ENCODE measurements at places on chromosomes 3 and 15.

DNA sequence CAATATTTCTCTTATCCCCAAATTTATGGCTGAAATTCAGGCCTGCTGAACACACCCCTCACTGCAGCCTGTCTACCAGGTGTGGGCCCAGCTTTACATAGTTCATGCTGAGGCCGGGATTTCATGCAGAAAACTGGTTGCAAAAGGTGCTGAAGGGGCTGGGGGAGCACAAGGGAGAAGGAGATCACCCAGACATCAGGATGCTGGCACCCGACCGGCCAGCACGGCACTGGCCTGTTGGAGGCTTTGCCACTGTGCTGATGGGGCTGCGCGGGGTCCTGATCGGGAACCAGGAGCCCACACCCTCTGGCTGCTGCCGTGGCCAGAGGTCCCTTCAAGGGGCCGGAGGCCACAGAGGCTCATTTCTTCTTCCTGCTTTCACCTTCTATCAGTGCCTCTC, 177.9 kb upstream of the C2CD4B start:
- no peak for DNase-seq

GRCh38 chr3:8767667-8768363, 1.6 kb downstream of the OXTR start:
- DNase-seq, result no peak

GRCh38 chr3:169256796-169257522, 406.6 kb downstream of the MECOM start:
- no peak for DNase-seq

GRCh38 chr3:95797081-95797480, 1017.3 kb upstream of the EPHA6 start:
- DNase-seq, result no peak

GRCh38 chr15:67110958-67111864, 45.8 kb downstream of the SMAD3 start:
- no peak for DNase-seq

- no peak for DNase-seq
These were observed 752.9 kb upstream of the ARPP21 start for GRCh38 chr3:34886443-34886842.

DNA sequence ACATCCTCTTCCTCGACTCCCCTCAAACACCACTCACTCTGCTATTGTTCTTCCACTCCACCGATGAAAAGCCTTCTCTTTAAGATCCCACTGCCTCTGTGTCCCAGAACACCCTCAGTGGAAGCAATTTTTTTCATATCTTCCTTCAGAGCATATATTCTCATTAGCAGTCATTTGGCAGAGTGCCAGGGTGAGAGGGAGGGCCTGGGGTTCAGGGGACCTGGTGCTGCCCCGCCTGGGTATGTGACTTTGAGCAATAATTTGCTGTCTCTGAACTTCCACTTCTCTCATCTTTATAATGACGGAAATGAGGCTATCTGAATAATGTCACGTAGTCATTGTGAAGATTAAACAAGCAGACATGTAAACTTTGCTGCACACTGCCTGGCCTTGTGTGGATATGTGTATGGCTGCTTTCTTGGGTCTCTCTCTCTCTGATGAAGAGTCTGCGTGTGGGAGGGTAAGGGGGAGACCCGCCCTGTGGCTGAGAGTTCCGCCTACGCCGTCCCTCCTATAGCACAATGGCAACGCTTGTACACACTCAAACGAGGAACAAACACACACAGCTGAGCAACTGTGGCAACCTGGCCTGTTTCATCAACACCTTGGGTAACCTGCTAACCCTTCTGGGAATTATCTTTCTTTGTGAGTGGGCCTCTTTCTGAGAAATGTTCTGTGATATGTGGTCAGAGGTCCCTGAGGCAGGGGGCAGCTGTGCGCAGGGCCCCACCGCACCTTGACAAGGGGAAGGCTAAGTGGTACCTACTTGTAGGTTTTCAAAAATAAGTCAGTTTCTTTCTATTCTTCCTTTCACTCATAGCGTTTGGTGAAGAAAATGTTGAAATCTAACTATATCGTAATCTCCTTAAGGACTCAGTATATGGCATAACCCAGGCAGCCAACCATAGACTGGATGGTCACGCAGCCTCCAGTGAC, 369.8 kb downstream of the SV2B start:
- no peak for DNase-seq

- no peak for DNase-seq
These were observed 516.8 kb upstream of the ATP11B start for GRCh38 chr3:182276512-182276911.

DNA sequence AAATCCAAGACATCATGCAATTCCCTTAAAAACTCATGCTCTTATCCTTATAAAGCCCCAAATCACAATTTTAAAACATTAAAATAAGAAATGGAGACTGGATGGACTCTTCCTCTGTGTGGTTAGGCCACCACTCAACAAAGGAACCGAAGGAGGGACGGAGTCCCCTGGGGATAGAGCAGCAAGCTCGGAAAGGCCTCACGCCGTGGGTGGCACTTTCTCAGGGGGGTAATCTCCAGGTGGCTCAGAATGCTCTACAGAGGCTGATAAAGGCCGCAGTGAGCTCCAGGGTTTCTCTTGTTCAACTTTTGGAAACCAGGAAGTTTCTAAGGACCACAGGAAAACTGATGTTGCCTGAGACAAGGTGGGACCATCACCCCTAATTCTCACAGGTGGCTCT, 23.2 kb downstream of the CCR9 start:
- no peak for DNase-seq

DNA sequence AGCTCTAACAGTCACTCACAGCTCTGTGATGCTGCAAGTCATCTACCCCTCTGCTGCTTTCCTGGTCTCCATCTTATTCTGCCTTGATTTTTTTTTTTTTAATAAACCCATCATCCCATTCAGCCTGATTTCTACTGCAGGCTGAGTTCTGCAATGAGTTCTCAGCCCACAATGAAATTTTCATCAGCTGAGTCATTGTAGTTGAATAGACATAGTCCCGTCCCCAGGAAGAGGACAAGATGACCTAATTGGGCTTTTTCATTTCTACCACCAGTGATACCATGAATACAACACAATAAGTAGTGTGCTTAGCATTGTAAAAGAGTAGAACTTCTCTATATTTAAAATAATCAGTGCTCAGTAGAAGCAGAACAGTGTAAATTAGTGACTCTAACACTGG, 59.3 kb downstream of the C3orf85 start:
- DNase-seq, result peak; percentile 20

DNA sequence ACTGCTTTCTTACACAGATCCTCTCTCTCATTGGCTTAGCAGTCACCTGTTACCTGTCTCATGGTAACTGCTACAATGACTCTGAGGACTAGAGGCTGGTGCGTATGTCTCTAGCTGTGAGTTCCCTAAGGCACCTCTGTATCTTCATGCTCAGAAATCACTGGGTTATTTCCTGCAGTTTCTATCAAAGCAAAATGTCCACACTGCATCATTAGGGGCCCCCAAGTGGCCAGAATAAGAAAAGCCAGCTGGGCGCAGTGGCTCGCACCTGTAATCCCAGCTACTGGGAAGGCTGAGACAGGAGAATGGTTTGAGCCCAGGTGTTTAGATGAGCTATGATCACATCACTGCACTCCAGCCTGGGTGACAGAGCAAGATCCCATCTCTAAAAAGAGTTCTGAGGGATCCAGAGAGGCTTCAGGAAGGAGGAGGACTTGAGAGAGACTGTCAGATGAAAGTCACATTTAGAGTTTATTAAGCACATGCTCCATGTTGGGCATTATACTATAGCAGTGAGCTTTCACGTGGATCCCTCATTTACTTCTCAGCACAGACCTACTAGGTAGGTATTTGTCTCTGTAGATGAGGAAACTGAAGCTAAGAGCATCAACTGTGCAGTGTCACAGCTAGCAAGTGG, 2.3 kb upstream of the VPS18 start:
- DNase-seq, result no peak

- no peak for DNase-seq
These were observed 1034.4 kb downstream of the IGSF11 start for GRCh38 chr3:118000219-118000618.

- DNase-seq, result no peak
These were observed 143.6 kb upstream of the GRM7 start for GRCh38 chr3:6717026-6717943.

DNA sequence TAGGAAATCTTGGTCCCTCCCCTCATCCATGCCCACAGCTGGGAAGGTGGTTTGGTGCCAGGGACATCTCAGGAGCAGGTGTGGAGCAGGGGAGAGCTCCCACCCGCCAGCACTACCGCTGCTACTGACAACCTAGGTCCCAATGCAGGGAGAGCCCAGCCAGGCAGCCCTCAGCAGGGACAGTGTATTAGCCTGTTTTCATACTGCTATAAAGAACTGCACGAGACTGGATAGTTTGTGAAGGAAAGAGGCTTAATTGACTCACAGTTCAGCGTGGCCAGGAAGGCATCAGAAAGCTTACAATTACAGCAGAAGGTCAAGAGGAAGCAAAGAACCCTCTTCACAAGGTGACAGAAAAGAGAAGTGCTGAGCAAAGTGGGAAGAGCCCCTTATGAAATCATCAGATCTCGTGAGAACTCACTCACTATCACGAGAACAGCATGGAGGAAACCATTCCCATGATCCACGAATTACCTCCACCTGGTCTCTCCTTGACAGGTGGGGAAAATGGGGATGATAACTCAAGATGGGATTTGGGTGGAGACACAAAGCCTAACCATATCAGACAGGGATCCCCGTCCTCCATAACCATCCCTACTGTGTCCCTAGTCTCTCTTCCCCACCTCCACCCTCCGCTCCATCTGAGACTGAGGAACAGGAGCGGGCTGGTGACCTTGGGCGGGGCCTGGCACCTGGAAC, 218.6 kb downstream of the TBC1D2B start:
- no peak for DNase-seq

GRCh38 chr3:115099986-115100571, 47.0 kb downstream of the ZBTB20 start:
- peak; percentile 52 for DNase-seq

DNA sequence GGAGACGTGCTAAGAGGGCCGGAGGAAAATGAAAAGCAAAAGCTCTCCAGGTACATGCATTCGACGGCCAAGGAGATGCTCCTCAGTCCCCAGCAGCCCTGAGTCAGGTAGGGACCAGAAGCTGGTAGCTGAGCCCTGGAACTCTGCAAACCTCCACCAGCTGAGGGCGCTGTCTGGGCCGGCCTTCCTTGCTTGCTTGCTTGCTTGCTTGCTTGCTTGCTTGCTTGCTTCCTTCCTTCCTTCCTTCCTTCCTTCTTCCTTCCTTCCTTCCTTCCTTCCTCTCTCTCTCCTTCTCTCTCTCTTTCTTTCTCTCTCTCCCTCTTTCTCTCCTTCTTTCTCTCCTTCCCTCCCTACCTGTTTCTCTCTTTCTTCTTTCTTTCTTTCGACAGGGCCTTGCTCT, 94.6 kb upstream of the RASGRF1 start:
- DNase-seq, result peak; percentile 39

GRCh38 chr3:150286390-150287147, 121.5 kb upstream of the TSC22D2 start:
- DNase-seq, result peak; percentile 75

- DNase-seq, result no peak
These were observed 220.3 kb downstream of the PDZRN3 start for GRCh38 chr3:73404435-73404834.

DNA sequence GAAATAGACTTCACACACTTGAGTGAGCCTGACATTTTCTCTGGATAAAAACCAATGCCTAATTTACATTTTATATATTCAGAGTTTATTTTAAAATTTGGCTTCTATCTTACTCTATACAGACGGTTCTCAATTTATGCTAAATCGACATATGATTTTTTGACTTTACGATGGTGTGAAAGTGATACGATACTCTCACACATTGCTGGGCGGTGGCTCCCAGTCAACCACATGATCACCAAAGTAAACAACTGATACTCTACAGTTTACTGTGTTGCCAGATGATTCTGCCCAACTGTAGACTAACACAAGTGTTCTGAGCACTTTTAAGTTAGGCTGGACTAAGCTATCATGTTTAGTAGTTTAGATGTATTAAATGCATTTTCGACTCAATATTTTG, 25.1 kb upstream of the GADL1 start:
- DNase-seq, result no peak

- peak; percentile 72 for DNase-seq
These were observed 58.4 kb downstream of the MAP6D1 start for GRCh38 chr3:183766745-183767606.

GRCh38 chr15:73910522-73911303, 15.5 kb upstream of the LOXL1 start:
- DNase-seq, result no peak

DNA sequence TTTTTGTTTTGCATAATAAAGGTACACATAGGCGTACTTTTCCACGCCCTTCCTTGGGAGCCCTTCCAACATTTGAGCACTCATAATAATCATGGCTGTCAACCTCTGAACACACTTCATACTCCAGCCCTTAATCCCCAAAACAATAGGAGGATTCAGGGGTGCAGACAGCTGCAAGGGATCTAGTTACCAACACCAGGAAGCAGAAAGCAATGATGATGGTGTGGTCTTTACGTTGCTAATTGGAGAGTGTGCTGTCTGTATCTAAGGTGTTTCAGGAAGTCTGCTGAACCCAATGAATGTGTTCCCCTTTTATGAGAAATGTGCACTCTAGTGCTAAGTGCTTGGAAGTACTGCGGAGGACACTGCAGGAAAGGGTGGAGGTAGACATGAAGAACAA, 60.3 kb upstream of the PDZRN3 start:
- no peak for DNase-seq

- no peak for DNase-seq
These were observed 105.0 kb upstream of the P2RY1 start for GRCh38 chr3:152729906-152730305.

- peak; percentile 42 for DNase-seq
These were observed 50.6 kb downstream of the IQSEC1 start for GRCh38 chr3:13022348-13023234.

- DNase-seq, result no peak
These were observed 320.4 kb upstream of the PROK2 start for GRCh38 chr3:72105306-72105705.

DNA sequence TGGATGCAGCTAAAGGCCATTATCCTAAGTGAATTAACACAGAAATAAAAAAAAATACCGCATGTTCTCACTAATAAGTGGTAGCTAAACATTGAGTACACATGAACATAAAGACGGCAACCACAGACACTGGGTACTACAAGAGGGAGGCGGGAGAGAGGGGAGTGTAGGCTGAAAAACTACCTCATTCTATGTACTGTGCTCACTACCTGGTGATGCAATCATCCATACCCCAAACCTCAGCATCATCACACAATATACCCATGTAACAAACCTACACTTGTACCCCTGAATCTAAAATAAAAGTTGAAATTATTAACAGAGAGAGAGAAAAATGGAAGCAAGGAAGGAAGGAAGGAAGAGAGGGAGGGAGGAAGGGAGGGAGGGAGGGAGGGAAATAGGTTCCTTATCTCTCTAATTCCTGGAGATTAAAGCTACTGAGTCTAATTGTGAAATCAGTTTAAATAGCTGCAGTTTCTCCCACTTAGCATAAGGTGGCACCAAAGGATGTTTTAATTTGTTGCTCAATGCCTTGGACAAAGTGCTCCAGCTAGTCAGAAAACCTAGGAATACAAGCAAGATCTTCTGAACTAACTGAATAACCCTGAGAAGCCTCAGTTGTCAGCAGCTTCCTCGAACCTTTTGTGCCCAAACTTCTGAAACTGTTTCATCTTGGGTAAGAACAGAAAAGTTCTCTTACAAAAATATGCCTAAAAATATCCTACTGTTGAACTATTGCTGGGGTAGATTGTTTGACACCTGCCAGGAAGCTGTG, 79.4 kb upstream of the ATP11B start:
- DNase-seq, result peak; percentile 61

GRCh38 chr3:149941186-149941585, 29.5 kb downstream of the PFN2 start:
- DNase-seq, result no peak
